CD4-positive, alpha-beta T cell (primary cell): ENCODE measurements at places on chromosomes 16 and 17. TPM values are rescaled to one million over a fixed set of nuclear protein-coding genes. Genes with fewer than 3 reads are reported as not detected.
A peak's percentile ranks its signal among the peaks of the same experiment; 100 is the strongest.

DNA sequence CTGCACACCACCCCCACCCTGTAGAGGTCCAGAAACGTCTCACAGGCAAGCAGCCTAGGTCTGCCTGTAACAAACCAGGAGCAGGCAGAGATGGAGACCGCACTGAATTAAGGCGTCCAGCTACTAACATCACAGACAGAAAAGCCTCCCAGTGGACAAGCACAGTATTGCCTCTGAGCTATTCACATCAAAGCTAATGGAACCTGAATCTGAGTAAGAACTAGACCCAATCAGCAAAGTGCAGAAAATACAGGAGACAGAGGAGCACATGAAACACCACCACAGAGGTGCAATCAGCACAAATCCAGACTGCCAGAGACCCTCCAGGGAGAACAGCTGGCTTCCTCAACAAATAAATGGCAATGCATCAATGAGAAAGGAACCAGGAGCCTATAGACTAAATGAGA lies 22.2 kb upstream of the PEMT start:
- DNase-seq, result peak; percentile 19

GRCh38 chr17:13593757-13594156 lies 8.0 kb downstream of the HS3ST3A1 start:
- DNase-seq, result no peak

DNA sequence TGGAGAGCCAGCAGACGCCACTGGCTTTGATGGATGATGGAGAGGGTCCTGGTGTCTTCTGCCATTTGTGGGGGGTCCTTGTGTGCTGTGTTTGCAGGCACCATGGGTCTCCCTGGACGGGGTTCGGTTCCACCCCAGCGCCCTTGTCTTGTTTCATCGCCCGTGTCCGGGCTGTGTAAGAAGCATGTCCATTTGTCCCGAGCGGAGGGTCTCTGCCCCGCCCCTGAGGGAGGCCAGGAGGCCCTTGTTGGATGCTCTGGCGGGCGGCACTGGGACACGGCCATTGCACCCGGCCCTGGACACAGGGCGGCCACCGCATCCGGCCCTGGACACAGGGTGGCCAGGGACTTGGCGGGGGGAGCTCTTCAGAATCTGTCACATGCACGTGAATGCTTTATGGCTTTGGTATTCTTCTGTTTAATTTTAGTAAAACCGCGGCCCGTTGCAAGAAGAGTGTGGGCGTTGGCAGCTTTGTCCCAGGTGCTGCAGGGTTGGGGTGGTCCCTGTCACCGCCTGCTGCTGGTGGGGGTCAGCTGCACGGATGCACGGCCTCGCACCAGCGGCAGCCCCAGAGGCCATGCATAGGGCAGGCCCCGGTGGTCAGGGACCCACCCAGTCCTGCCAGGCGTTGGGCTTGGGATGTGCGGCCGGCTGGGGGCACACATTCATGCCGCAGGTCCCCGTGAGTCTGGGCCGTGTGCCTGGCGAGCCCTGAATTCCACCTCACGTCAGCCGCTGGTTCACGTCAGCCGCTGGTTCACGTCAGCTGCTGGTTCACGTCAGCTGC lies 21.0 kb upstream of the ZNF750 start:
- no peak for DNase-seq

GRCh38 chr17:62921817-62922216 lies 44.2 kb upstream of the TANC2 start:
- DNase-seq, result no peak

- DNase-seq, result no peak
These were observed 4.5 kb upstream of the RSKR start for GRCh38 chr17:28618464-28618863.

The KRT25 gene
- not detected for total RNA-seq

DNA sequence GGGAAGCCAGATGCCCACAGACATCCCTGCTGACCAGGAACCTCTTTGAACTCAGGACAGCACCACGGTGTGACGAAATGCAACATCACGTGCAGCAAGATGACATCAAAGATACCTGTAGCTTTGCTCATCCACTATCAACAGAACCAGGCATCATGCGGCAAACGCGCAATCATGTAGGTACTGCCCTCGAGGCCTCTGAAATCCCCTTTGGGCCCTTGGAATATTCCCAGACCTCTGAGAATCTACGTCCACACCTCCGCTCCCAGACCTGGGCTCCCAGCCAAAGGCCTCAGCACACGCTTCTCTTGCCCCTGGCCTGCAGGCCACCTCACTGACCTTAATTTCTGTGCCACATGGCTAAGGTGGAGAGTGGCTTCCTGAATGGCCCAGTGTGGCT lies 7.3 kb downstream of the CX3CL1 start:
- DNase-seq, result no peak
